ENCODE measurements at places on chromosomes 11 and 22. TPM values are rescaled to one million over a fixed set of nuclear protein-coding genes. Genes with fewer than 3 reads are reported as not detected.
A peak's percentile ranks its signal among the peaks of the same experiment; 100 is the strongest.

The MISFA gene
- 13.6 TPM for total RNA-seq

GRCh38 chr11:131478341-131478740 lies 107.9 kb downstream of the NTM start:
- H3K4me3 ChIP-seq, result no peak overlapping the region
- H3K36me3 ChIP-seq, result no peaks in the 10 kb centered on the region
- DNase-seq, result no peak
- H3K27ac ChIP-seq, result no peak overlapping the region
- H3K27me3 ChIP-seq, result no peaks in the 10 kb centered on the region

DNA sequence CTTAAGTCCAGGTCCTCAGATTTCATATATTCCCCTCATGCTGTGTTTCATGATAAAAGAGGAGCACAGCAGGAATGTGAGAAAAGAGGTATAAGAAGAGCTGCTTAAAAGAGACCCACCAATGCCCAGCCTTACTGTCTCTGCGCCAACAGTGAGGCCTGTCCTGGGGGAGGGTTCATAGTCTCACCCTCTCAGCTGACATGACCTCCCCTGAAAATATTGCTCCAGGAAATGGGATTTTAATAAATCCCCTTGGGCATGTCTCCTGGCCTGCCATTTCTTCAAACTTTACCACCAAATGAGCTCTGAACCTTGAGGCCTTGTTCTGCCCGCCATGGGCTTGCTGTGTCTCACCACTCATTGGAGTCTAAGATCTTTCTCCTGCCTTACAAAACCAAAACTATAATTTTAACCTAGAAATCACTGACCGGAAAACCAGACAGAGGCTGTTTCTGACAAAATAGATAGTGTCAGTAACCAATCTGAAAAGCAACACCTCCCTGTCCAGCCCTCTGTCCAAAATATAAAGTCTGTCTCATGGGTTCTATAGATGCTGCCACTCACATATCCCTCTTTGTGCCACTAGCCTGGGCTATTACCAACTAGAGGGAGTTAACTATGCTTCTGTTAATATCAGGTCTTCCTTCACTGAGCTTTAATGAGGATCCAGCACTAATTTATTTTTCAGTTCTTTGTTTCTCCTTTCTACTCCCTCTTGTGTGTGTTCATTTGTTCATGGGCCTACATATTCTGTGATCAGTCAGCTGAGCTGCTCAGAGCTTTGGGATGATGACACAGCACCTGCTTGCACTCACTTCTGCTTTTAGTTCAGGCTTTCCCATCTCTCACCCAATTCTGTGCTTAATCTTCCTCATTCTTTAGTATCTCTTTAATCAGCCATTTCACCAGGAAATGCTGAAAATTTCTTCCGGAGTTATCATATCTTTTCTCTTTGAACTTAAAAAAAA lies at the start of gene OR2AG2:
Gene OR2AG2 (minus strand): TSS at position 51 of the 968 bp plus-strand sequence. CDS start 3,019 bp downstream, outside the sequence.
- H3K4me1 ChIP-seq, result no peaks in the 10 kb centered on the region
- no peaks in the 10 kb centered on the region for H3K27me3 ChIP-seq
- H3K27ac ChIP-seq, result no peak within 1 kb of the TSS
- no peak within 1 kb of the TSS for H3K4me3 ChIP-seq
- DNase-seq, result peak; percentile 27

GRCh38 chr22:38862375-38863329 lies 9.4 kb downstream of the CBX6 start:
- no peak overlapping the region for H3K4me3 ChIP-seq
- H3K27ac ChIP-seq, result no peak overlapping the region
- no peaks in the 10 kb centered on the region for H3K27me3 ChIP-seq
- H3K4me1 ChIP-seq, result peaks cover 10% of the 10 kb centered on the region
- peaks cover 20% of the 10 kb centered on the region for H3K36me3 ChIP-seq
- DNase-seq, result peak; percentile 69

- DNase-seq, result peak; percentile 39
- no peaks in the 10 kb centered on the region for H3K4me1 ChIP-seq
- H3K36me3 ChIP-seq, result no peaks in the 10 kb centered on the region
- H3K27me3 ChIP-seq, result no peaks in the 10 kb centered on the region
Measured at GRCh38 chr11:93585758-93586157, 42.6 kb upstream of the SMCO4 start.

All from adrenal gland (tissue), 19 donors.